ENCODE measurements at places on chromosomes 3 and 15.

DNA sequence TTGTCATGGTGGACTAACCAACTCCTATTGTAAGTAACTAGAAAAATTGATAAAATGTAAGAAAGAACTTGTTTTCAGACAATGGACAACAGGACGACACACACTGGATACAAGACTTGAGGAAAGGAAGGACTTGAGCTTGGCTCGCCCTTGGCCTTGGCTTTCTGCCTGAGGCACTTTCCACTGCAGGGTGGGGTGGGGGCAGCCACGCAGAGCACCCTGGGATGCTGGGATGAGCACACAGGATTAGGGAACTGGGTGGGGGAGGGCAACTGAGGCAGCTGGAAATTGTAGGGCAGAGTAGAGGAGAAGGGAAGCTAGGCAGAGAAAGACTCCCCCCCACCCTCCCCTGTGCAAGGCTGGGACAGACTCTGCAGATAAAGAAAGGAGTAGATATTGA lies 25.5 kb upstream of the HHATL start:
- DNase-seq = no peak

- no peak for DNase-seq
Observed at GRCh38 chr3:43862992-43863805, 172.5 kb downstream of the ABHD5 start.

DNA sequence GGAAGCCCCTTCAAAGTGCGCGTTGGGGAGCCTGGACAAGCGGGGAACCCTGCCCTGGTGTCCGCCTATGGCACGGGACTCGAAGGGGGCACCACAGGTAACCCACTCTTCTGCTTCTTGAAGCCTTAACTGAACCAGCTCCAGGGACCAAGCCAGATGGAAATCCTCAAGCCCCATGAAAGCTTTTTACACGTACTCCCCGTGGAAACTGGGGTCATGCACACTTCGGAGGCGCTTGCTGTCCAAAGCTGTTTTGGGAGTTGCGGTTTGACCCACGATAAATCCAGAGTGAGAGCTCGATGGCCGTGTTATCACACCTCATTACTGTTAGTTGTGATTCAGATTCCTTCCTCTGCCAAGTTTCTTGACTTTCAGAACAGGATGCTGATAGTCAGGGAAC lies 47.5 kb downstream of the DNASE1L3 start:
- no peak for DNase-seq

- no peak for DNase-seq
Observed at GRCh38 chr15:62992302-62992701, 50.2 kb upstream of the TPM1 start.

DNA sequence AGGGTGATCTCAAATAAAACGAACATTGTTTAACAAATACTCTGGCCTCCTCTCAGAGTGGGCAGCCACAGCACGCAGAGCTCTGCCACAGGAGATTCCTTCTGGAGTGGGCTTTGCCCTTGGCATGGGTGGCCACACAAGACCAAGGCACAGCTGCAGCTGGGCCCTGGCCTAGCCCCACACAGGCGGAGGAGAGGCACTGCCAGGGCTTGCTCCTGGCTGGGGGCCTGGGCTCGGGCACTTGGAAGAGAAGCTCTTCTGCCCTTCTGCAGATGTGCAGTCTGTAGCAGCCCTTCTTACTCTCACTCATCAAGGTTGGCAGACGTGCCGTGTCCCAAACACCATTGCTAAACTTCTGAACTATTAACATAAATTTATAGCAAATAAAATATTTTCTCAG lies 67.2 kb downstream of the CRTC3 start:
- no peak for DNase-seq

- no peak for DNase-seq
Observed at GRCh38 chr15:33461671-33462070, 150.9 kb downstream of the RYR3 start.

- DNase-seq = no peak
Observed at GRCh38 chr3:195587824-195588223, 4.1 kb upstream of the APOD start.

DNA sequence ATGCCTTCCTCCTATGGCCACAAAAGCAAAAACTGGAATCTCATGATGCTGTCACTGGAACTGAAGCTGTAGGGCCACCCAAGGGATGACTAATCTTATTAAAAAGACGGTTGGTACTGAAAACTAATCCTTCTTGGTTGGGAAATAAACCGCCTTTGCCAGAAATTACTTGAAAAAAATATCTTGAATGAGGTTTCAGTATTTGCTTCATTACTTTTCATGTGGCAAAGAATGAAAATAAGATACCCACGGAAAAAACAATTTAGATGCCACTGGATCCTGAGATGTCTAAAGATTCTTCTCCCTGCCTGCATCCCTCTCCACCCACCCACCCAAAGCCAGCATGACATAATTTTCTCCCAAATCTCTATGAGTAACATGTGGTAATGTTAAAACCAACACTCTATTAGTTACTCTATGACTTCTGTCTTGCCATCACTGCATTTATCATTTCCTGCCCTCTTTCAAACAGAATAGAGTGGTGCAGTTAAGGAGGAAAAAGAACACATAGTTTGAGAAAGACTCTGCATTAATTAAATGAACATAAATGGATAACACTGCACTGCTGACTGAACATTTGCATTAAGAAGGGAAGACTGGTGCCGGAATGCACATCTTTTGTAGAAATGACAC lies 111.8 kb upstream of the DPH6 start:
- DNase-seq = no peak

- no peak for DNase-seq
Observed at GRCh38 chr15:83810110-83810509, 156.2 kb downstream of the ADAMTSL3 start.

DNA sequence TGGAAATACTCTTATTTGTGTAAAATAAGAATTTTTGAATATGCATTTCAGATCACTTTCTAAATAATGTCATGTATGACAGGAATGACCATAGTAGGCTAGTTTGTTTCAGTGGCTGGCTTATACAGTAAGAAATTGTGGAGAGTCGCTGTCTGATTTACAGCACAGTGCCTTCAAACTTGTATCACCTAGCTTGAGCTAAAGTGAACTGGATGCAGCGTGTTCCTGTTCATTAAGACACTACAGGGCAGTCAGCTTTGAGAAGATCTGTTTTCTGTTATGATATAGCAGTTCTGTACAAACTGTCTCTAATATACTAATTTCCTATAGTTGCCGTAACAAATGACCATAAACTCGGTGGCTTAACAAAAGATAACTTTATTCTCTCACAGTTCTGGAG lies 9.9 kb downstream of the CLDN16 start:
- no peak for DNase-seq

- no peak for DNase-seq
Observed at GRCh38 chr3:149609595-149609994, 48.2 kb downstream of the WWTR1 start.

GRCh38 chr15:41599061-41599460 lies 40.0 kb downstream of the TYRO3 start:
- DNase-seq = no peak

DNA sequence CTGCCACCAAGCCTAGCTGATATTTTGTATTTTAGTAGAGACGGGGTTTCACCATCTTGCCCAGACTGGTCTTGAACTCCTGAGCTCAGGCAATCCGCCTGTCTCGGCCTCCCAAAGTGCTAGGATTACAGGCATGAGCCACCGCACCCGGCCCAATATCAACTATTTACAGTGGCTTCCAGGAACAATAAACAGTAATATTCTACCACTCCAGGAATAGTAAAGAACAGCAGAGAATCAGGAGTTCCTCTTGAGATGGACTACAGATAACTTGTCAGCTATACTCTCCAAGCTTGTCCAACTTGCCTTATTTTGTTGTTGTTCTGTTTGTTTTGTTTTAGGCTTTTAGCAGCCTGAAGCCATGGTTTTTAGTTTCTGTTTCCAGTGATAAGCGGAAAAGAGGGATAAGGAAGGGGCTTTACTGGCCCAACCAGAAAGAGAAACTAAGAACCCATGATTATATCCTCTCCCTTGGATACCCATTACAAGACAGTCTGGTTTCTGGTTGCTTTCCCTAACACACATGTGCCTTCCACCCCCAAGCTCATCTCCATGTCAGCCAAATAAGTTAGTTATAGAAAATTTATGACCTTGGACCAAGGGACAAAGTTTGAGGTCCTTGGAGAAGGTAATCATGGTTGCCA lies 36.7 kb downstream of the ARHGEF3 start:
- no peak for DNase-seq

DNA sequence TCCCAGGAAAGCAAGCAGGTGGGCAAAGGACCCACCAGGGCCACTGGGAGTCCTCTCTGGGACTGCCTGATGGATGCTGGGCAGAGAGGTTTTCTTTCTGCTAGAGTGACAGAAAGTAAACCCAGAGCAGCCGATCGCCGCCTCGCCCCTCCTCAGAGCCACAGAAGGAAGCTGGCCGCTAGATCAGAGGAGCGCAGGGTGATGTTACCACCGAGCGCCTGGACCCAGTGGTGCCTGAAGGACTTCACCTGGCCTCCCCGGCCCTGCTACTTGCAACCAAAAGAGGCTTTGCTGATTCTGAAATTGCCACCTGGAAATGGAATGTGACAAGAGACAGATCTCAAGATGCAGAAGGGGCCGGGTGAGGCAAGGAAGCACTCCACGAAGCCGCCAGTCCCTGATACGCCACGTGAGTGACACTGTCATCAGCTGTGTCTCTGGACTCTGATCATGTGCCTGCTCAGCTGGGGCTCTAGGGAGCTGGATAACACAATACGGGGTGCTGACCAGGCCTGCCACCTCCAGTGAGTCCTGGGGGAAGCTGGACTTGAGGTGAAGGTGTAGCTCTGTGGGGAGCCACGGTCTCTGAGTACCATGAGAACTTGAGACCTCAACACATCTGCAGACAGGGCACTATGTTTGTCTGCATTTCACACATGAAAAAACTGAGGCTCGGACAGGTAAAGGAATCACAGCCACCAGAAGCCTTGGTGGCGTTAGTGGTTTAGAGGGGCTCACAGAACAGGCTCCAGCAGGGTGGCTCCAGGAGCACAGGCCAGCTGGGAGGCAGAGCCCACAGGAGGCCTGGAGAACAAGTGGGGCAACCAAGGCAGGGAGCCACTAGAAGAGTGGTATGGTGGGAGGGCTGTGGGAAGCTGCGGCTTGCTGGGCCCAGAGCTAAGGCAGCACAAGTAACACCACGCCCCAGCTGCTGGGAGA lies 137.9 kb upstream of the PRR20G start:
- no peak for DNase-seq

DNA sequence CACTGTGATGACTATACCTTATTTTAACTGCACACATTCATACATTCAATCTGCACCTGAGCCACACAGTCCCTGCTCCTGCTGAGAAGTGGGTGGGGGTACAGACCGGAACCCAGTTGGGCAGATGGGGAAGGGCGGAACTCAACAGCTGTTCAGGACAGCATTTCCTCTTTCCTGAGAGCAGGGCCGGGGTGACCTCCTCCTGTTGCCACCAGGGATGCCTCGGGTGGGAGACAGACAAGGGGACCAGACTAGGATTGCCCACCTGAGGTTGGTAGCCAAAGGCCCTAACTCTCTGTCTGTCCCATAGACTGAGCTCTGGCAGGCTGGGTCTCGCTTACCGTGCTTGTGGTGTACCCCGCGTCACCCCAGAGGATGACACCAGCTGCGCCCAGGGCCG lies 3.9 kb downstream of the HYAL2 start:
- DNase-seq = no peak

DNA sequence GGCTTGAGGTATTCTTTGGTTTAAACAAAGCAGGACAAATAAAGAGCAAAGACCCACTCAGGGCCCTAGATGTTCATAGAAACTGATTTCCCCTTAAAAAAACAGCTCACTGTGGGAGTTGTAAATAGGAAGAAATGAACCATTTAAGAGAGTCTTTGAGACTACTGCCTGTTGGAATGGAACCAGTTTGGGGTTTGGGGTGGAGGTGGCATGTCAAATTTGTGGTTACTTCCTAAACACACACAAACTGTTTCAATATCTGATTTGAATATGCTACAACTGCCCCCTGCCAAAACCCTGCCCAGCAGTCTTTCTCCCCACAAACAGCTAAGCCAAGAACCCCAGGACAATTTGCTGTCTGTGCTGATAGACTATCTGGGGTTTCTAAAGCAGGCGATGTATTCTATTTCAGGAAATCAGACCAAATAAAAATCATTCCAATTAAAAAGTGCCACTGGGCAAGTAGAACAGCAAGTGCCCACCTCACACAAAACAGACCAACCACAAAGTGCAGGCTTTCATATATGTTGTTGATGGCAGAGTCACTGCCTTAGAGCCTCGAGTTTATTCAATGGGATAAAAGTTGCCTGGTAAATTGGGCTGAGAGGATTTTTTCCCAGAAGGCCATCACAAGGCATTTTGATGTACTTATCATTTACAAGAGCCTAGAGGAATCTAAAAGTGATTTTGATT lies 293.9 kb upstream of the PROK2 start:
- DNase-seq = no peak

- DNase-seq = no peak
Observed at GRCh38 chr15:75067123-75067830, 43.9 kb downstream of the PPCDC start.

GRCh38 chr15:72365844-72366243 lies 10.0 kb downstream of the HEXA start:
- DNase-seq = no peak

DNA sequence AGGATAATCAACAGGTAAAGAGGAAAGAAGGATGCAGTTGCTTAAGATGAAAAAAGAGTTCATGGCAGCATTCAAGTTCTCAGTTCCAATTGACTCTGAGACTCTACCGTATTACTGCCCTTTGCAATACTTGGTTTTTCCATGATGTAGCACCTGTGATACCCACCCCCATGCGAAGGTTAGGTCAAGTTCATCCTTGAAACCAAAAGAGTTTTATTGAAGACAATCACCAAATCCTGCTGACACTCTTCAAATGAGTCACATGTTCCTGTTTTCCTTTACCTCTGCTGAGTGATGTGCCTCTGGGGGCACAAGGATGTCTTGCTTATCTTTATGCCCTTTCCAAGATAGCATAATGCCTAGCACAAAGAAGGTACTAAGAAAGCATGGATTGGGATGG lies 111.3 kb upstream of the SLC7A14 start:
- DNase-seq = no peak

DNA sequence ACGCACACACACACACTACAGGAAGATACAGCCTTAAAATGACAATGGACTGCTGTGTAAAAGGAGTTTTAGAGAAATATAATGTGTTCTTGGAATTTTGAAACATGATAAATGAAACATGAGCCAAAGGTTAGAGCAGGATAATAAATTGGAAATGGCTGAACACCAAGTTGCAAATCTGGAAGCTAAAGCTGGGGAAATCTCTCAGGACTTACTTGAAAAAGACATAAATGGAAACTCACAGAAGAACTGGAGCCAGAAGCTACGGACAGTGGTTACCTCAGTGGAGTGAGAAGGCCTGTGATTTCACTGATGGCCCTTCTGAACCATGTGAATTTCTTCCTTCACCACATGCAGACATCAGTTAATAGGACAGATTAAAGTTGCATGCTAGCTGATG lies 37.3 kb upstream of the ATP10A start:
- DNase-seq = no peak

- DNase-seq = no peak
Observed at GRCh38 chr3:52352566-52352965, 36.4 kb downstream of the DNAH1 start.

GRCh38 chr3:196645096-196645495 lies 5.6 kb downstream of the NRROS start:
- no peak for DNase-seq

Measured in NCI-H446 (cell line).